Liver (tissue), 10 donors: ENCODE measurements at places on chromosomes 3 and 15.

GRCh38 chr3:99971761-99972160 lies 142.5 kb downstream of the FILIP1L start:
- DNase-seq = no peak

- DNase-seq = no peak
These were observed 756 bp upstream of the CAMK2N2 start for GRCh38 chr3:184261854-184262763.

DNA sequence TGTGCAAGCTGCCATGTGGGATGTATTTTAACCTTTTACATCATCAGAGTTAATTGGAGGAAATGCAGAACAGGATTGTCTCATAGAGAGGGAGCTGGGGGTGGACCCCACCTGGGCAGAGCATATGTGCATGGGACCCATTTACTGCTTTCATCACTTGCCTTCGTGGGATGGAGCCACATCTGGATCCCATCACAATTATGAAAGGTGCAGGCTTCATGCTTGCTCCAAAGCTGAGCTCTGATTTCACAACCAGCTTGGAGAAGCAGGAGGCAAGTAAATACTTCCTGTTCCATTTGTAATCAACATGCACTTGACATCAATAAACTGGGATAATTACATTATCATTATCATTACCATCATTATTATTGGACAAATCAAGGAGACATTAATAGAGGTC lies 161.9 kb downstream of the ALDH1A2 start:
- no peak for DNase-seq

GRCh38 chr3:122409446-122409845 lies 6.4 kb downstream of the WDR5B start:
- no peak for DNase-seq

DNA sequence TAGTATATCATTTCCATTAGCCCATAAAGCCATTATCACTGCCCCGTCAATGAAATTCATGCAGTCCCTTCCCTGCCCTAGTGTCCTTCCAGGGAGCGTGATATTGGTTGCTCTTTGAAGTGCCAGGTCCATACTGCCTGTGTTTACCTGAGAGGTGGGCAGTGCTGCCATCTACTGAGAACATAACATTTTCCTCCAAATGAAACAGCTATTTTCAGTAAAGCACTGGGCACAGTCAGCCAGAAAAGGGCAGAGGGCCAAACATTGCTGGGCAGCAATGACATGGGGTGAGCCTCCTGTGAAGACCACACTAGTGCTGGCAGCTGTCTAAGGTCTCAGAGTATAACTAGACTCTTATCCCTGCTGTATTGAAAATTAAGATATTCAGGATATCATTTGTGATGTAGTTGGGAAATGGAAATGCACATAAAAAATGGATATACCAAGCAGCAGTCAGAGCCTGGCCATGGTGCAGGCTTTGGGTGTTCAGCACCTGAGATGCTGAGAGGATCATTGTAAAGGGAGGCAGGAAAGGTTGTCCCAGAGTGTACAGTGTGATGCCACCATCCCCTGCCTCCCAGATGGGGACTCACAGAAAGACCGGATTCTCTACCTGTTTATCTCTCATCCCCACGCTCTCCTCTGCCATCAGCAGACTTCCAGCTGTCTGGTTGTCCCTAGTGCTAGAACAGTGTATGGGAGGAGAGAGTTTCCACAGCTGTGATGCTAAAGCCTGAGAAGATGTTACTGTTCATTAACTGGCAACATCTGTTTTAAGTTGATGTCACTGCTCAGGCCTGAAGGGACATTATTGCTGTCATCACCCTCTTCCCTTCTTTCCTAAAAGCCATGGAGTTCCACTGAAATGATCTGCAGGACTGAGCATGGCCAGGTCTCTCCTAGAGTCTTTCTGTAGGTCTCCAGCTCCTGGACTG lies 108.8 kb downstream of the ARNT2 start:
- no peak for DNase-seq

DNA sequence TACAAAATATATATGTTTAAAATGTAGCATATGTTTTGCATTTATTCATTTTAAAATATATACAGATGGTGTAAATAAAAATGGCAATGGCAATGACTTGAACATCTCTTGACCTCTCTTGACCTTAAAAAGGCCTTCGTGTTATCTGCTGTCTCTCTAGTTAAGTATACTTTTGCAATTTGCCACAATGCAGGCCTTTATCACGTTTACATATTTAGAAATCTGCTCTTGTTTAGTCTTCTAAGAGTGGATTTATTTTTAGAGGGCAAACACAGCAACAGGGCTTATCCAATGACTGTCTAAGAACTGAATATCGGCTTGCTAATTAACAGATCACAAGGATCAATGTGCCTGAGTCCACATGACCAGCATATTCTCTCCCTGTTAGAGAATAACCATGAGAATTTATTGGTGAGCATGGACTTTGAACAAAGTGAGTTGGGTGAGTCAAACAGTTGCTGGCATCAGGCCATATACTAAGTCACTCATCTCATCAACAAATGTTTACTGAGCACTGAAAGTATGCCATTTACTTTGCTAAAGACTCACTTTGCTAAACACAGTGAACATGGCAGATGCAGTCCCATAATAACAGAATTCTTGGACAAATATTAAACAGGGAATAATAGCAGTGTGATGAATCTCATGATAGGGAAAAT lies 48.2 kb downstream of the MDFIC2 start:
- no peak for DNase-seq

- no peak for DNase-seq
These were observed 104.8 kb upstream of the PLSCR5 start for GRCh38 chr3:146709969-146710368.

DNA sequence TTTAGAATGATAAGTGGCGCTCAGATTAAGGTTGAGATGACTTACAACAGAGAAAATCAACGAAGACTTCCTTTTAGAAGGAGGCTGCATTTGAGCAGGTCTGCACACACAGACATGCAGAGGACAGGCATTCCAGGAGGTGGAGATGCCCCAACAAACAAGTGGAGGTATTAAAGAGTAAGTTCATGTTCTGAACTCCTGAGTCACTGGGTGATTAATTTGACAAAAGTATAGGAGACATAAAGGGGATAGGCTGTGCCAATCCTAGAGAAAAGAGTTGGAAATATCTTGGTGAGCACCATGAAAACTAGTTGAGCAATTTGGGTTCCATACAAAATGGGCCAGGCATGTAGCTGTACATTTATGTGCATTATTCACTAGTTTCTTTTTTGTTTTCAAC lies 33.5 kb upstream of the BCL6 start:
- DNase-seq = no peak

DNA sequence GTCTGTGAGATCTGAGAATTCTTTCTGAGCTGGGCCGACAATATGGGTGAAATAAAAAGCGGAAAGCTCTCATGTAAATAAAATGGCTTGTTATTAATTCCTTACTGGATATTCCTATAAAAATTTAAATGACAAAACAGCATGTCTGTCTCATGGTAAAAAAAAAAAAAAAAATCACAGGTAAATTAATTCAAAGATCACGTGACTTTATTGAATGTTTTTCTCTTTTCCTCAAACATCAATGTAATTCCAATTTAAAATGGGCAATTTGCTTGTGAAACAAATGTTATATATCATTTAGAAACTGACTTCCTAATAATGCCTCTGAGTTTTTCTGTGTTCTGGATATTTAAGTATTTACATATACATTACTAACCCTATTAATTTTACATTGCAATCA lies 280.3 kb downstream of the NR2F2 start:
- no peak for DNase-seq

GRCh38 chr15:70522323-70522966 lies 240.9 kb downstream of the UACA start:
- DNase-seq = no peak

GRCh38 chr15:45572617-45573016 lies 14.6 kb upstream of the BLOC1S6 start:
- no peak for DNase-seq

DNA sequence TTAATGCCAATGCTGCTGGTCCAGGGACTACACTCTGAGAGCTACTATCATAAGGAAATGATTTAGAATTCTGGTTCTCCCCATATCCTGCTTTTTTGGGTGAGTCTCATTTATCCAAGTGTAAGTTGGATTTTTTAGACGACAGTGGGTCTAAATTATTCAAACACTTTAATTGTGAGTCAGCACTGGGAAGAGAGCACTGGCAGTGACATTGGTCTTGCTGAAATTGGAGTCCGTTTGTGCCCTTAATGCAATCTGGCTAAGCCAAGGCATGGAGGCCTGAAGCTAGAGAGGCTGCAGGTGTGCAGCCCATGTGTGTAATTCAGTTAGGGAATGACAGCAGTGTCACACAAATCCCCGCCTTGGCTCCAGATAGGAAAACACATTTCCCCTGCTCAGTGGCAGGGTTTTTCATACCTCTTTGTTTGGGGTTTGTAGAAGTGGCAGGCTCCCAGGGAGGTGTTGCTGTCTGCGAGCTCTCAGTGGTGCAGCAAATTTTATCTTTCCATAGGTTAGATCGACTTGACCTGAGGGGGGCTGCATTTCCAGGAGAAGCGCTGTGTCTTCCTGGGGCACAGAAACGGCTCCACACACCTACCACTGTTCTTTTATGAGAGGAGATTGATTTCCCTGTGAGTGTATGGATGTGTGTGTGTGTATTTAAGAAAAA lies 197.7 kb downstream of the CD47 start:
- no peak for DNase-seq

- no peak for DNase-seq
These were observed 250.4 kb downstream of the TJP1 start for GRCh38 chr15:29571792-29572431.

DNA sequence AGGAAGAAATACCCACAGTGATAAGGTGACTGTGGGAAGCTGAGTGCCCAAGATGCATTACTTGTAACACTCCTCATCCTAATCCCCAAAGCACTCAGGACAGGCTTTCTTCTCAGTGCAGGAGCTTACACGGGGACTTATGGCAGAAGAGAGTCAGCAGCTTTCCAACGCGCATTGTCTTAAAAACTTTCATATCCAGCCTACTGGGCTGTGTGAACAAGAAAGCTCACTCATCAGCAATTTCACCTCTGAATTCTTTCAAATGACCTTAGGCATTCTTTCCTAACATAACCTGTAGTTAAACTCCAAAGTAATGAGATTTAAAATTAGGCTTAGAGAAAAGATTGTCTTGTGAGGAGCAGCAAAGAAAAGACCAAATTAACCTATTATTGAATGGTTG lies 132.3 kb downstream of the KCNAB1 start:
- no peak for DNase-seq

GRCh38 chr3:123348471-123349200 lies 100.3 kb downstream of the ADCY5 start:
- no peak for DNase-seq

DNA sequence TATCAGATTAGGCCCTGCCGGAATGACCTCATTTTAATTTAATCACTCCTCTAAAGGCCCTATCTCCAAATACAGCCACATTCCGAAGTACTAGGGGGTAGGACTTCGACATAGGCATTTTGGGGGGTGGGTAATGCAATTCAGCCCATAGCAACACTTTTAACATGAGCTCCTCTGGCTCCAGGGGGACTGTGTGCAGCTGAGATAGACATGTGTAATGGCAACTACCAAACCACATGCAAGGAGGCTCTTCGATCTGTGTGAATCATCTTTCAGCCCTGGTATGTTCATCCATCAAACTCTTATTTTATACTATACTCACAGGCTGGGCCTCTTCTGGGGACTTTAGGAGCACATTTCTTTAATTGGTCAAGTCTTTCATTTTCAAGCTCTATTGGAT lies 57.4 kb upstream of the PPARG start:
- DNase-seq = no peak

- DNase-seq = no peak
These were observed 187.8 kb downstream of the UBE3A start for GRCh38 chr15:25250906-25251622.

- DNase-seq = no peak
These were observed 84.4 kb upstream of the RGMA start for GRCh38 chr15:93173369-93173768.

DNA sequence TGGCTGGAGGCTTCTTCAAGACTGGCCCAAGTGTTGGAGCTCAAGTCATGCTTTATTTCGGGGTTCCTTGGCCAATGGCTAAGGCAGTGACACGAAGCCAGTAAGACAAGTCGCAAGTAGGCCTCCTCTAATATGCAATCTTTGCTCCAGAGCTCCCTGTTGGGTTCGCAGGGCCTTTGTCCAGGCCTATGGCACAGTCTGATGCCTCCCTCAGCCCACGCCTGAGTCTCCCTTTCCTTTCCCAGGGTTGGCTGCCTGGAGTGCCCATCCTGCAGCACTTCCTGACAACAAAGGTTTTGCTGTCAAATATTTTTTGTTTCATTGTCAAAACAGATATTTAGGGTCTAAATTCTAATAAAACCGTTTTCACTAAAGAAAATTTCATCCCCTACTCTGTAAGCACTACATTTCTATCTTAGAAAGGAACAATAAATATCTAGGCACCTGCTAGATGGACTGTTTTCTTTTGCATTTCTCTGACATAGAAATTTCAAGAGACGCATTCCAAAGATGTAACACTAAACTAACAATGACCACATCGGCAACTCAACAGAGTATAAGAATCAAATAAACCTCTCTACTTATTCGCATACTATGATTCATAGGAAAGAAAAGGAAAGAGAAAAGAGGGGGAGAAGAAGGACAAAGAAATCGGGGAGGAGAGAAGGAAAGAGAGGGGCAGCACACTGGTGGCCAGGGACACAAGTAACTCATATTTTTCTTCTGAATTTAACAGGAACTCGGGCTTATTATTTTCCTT lies 393.1 kb upstream of the ATP11B start:
- no peak for DNase-seq

DNA sequence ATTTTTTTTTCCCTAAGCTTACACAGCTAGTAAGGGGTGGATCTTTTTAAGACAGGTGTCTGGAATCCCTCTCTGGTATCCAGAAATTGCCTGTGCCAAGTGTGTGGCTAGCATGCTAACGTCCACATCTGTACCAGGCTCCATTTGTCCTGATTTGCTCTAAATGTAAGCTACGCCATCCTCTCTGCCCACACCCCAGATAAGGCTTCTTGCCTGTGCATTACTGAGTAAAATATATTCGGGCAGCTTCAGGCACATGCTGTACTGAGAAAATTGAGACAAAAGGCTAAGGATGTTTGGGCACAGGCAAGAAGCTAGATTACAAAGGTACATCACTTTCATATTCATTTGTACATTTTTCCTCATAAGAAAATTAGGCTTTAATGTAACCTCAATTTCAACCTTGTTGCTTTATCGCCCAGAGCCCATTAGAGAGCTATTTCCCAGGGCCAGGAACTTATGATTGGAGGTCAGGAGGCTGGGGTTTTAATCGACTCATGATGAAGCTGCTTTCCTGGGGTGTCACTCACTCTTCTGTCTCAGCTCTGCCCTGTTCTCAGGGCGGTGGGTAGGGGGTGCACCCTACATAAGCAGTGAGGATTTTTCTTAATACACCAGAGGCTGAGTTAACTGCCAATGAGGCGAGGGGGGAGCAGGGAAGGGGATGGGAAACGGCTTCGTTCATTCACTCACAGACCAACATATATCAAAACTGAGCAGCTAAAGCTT lies 106.3 kb downstream of the RORA start:
- no peak for DNase-seq

GRCh38 chr3:158659454-158660237 lies 12.8 kb downstream of the LXN start:
- DNase-seq = peak; percentile 63

- no peak for DNase-seq
These were observed 40.6 kb downstream of the LYZL4 start for GRCh38 chr3:42369832-42370231.

GRCh38 chr3:47634996-47635395 lies 56.3 kb upstream of the CSPG5 start:
- no peak for DNase-seq
